NCI-H446 treated with DMSO at 0.1 percent for 48 hours (cell line): ENCODE measurements at places on chromosomes 7 and 10.

GRCh38 chr7:47283497-47284131, 298.3 kb downstream of the TNS3 start:
- no peak for DNase-seq

DNA sequence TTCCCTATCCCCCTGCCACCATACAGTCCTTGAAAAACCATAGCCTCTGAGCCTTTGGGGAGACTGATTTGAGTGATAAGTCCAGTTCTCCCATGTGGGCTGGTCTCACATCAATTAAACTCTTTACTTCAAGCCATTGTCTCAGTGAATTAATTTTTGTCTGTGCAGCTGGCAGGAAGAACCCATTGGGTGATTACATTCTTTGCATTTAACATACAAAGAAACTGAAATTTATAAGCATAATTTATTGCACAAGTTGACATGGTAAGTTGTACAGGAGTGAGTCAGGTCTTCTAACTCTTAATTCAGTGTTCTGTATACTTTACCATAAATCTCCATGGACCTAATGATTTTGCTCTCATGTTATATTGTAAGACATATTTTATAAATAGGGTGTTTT, 1613.0 kb upstream of the LRRTM3 start:
- DNase-seq = no peak

- no peak for DNase-seq
Observed at GRCh38 chr10:84358743-84359142, 30.4 kb downstream of the CCSER2 start.

DNA sequence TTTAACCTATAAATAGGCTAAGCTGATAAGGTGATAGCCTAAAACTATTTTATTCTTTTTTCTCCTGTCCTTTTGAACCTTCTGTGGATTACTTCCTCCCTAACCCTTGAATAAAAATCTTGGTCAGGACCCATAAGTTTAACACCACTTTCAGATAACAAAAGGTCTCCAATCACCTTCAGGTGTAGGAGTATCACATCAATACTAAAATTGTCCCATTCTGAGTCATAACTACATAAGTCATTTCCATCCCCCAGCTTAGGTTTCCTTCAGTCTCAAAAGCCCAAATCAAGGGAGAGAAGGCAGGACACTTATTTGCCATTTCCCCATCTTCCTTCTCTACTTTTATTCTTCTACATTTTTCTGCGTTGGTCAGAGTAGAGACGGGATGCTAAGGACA, 56.9 kb upstream of the WNT16 start:
- DNase-seq = no peak

- DNase-seq = no peak
Observed at GRCh38 chr7:114941692-114942091, 19.8 kb downstream of the MDFIC start.

DNA sequence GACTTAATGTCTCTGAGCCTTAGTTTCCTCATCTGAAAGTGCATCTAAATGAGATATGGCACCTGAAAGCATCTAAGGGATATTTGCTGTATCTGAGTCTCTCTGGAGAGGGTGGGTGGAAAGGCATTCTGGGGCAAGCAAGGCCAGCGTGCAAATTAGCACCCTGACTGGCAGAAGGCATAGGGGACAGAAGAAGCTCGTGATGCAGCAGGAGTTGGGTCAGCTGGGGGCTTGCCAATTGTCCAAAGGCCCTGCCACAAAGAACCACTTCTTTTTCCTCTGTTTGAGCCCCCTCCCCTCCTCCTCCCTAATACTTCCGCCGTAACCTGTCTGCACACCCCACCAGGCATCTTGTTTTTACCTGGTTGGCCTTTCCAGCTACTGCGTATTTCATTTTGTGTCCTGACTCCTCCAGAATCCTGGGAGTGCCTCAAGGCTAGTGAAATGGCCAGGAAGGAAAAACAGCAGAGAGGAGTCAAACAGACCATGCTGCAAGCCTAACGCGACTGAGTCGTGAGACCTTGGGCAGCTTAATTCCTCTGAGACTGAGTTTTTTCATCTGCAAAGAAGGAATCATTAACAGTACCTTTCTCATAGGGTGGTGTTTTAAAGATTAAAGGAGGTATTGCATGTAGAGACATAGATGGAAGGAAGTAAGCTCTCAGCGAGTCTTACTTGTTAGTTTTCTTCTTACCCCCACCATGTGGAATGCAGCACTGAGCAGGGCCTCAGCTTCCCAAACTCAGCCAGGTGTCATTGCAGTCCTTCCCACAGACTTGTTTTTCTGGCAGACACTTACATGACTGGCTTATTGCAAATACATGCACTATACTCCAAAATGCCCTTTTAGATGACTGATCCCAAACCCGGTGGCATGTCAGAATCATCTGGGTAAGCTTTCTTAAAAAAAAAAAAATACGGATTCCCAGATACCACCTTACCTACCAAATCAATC, 49.1 kb upstream of the MXI1 start:
- DNase-seq = no peak

GRCh38 chr7:50660040-50660829, 95.0 kb upstream of the DDC start:
- DNase-seq = no peak

DNA sequence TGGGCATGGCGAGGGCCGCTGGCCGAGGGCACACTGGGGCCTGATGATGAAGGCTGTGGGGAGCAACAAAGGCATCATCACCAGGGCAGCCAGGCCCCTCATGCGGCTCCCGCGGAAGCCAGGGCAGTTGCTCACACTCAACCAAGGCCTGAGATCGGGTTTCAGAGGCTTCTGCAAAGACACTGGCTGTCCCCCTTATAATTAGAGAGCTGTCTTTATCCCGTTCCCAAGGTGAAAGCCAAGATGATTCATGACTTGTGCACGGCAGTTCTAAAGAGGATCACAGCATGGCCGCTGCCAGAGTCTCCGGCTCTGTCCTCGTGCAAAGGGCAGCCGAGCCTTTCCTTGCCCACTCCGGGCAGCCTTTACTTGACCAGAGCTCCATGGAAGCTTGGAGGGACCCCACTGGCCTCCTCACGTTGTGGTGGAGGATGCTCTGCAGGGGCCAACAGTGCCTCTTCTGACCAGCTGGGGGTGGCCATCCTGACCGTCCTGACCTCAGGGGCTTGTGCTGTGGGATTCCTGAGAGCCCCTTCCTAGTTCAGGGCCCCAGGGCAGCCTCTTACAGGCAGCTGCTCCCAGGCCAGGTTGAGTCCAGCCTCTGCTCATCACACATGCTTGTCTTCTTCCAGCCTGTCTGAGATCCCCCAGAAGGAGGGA, 82.3 kb downstream of the PRKAG2 start:
- no peak for DNase-seq

DNA sequence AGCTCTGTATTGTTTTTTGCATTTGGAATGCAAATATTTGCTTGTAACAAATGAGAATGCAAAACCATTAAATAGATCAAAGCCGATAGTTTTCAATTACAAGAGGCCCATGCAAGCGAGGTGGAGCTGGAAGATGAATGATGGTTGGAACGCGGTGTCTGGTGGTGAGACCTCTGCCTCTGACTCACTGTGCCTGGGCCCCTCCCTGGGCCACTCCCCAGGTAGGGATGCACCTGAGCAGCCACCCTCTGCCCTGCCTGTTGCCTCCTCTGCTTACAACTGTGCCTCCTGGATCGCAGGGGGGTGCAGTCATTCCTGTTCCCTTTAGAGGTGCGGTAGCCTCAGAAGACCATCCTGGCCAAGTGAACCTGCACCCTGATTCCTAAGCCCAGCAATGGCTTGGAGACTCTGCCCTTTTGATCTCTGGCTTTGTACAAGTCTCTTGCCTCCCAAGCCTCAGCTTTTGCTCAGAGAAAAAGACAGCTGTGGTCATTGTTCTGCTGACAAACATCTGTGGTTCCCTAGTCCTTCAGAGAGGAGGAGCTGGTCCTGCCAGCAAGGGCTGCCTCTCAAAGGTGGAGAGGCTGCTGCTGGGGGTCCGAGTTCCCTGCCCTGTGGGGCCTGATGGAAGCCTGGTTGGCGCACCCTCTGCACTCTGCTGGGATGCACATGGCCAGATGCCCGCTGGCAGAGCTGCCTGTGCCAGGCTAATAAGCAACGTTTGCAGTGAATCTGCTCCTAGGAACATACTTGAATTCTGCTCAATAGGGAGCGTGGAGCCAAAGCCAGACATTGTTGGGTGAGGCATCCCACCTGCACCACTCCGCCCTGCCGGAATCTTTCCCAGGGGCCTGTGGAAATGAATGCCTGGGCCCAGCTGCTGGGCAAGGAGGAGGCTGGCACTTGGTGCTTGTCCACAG, 126.3 kb upstream of the TCERG1L start:
- DNase-seq = no peak

- DNase-seq = no peak
Observed at GRCh38 chr10:131678171-131678570, 222.6 kb upstream of the PPP2R2D start.

DNA sequence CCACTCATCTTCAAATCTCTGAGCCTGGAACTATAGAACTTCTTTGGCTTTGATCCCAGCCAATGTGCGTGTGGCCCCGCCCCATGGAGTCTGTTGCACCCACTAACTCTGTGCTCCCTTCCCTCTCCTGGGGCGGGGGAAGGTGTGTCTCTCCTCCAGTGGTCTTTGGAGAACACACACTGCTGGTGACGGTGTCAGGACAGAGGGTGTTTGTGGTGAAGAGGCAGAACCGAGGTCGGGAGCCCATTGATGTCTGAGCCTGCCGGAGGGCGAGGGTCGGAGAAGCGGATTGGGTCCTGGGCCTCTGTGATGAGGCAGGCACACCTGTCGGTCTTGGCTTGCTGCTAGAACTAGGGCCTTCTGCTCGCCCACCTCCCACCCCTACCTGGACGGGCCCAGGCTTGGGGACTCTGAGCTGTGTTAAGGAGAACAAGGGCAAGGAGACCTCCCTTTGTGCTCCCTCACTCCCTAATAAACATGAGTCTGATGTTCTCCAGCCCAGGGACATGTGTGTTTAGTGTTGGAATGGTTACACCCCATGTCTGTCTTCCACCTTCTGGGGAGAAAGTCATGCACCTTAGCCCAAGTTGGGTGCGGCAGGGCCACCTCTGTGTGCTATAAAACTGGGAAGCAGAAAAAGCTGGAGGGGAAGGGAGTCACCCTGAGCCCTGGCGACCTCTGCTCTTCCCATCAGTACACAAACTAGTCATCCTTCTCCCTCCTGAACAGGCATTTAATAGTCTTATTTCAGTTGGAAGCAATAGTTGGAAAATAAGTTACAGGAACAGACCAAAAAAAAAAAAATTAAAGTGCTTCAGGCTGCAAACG, 4.6 kb downstream of the TRAPPC14 start:
- no peak for DNase-seq

- DNase-seq = no peak
Observed at GRCh38 chr7:155234158-155234492, 63.6 kb upstream of the INSIG1 start.

- no peak for DNase-seq
Observed at GRCh38 chr7:41220266-41220665, 482.6 kb downstream of the INHBA start.

DNA sequence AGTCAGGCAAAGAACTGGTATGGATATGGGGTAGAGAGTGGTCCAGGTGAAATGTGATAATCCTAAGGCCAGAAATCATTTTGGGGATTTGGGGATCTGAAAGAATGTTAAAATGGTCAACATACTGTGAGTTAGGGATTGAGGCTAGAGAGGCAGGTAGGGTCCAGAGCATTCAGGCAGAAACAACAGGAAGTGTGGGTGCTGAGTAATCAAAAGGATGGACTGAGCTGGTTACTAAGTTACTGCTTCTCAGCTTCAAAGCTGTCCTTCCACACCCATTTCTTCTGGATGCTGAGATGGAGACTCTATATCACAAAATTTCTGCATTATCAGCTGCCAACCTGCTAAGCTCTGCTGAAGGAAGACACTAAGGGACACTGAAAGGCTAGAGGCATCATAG, 30.6 kb upstream of the PRKCQ start:
- DNase-seq = no peak
